EH (cell line): ENCODE measurements at places on chromosomes 6 and 20.

GRCh38 chr20:33719277-33719988 lies 677 bp downstream of the PXMP4 start:
- no peak for DNase-seq

DNA sequence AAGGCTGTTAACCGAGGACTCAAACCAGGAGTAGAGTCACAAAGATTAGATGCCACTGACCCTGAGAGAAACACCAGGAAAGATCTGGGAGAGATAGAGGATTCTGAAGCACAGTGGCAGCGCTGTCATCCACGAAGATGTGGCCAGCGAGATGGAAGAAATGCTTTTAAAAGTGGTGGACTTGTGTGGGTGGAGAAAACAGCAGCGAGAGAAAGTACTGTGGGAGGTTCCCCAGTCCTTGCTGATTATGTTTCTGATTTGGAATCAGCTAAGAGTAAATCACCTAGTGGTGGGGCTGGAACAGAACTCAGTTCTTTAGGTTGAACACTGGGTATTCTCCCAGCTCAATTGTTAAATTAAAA lies 435 bp upstream of the ZNF322 start:
- no peak for DNase-seq

DNA sequence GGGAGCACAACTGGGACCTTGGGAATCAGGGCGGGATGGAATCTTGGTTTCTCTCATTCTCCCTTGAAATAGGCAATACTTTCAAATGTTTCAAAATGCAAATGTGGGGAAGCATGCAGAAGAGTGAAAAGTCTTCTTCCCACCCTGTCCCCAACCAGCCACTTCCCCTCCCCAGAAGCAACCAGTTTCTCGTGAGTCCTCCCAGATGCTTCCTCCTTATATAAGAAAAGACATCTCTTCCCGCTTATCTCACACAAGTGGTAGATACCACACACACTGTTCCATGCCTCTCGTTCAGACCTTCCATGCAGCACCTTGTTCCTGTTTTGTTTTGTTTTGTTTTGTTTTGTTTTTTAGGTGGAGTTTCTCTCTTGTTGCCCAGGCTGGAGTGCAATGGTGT lies 25.1 kb downstream of the HCK start:
- no peak for DNase-seq

DNA sequence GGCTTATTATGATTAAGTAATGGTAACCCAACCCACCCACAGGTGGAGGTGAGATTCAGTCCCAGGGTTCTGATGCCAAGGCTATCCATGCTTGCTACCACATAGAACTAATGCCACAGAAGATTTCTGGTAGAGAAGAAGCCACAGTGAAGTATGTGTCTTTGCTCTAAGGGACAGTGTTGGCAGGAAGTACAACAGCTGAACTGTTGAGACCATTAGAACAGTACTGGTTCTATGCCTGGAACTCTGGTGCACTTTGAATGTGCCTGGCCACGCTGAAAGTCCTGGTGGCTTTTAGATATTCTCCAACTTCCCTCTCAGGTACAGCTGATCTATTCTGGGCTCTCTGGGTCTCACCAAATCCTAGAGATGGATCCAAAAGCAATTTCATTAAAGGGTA lies 7.8 kb downstream of the STX7 start:
- DNase-seq, result no peak

- no peak for DNase-seq
These were observed 82.2 kb downstream of the TRERF1 start for GRCh38 chr6:42369568-42369967.

DNA sequence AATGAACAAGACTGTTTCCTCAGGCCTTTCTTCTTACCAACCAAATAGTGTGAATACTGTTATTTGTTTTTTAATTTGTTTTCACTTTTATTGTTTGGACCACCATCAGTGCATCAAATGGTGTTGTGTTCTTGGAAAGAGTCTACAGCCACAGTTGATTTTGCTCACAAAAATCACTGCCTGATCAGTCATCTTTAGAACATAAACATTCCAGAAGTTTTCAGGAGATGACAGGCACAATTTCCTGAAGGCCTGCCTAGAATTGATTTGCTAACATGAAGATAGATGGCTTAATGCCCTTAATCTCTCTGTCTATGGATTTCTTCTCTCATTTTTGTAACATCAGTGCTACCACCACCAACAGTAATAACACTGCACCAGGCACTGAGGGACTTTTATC lies 13.5 kb downstream of the IL22RA2 start:
- peak; percentile 42 for DNase-seq

- DNase-seq, result peak; percentile 86
These were observed 536.0 kb downstream of the BCKDHB start for GRCh38 chr6:80642452-80642851.

- no peak for DNase-seq
These were observed 60.2 kb downstream of the NOL4L start for GRCh38 chr20:32524829-32525501.

DNA sequence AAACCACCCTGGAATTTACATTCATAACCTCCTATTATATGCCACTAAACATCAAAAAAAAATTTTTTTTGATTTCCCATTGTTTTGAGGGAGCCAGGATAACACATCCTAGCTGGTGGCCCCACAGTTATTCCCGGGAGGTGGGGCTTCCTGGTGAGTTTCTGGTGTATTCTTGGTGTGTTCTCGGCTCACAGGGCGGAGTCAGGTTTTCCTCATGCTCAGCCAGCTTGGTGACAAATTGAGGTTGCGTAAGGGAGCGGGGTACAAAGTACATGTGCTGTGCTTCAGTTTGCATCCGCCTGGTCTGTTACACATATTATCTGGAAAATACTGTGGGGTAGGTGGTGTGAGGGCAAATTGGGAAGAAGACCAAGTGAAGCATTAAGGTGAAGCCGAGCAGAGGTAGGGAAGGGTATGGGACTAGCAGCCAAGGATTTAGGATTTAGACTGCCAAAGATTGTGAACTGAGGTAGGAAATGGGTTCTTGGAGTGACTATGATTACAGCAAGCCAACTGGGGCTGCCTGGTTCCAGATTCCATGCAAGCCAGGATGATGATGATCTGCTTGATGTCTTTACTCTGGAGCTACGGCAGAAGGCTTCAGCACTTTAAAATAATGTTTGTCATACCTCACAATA lies 46.2 kb upstream of the EEF1A1 start:
- peak; percentile 70 for DNase-seq

DNA sequence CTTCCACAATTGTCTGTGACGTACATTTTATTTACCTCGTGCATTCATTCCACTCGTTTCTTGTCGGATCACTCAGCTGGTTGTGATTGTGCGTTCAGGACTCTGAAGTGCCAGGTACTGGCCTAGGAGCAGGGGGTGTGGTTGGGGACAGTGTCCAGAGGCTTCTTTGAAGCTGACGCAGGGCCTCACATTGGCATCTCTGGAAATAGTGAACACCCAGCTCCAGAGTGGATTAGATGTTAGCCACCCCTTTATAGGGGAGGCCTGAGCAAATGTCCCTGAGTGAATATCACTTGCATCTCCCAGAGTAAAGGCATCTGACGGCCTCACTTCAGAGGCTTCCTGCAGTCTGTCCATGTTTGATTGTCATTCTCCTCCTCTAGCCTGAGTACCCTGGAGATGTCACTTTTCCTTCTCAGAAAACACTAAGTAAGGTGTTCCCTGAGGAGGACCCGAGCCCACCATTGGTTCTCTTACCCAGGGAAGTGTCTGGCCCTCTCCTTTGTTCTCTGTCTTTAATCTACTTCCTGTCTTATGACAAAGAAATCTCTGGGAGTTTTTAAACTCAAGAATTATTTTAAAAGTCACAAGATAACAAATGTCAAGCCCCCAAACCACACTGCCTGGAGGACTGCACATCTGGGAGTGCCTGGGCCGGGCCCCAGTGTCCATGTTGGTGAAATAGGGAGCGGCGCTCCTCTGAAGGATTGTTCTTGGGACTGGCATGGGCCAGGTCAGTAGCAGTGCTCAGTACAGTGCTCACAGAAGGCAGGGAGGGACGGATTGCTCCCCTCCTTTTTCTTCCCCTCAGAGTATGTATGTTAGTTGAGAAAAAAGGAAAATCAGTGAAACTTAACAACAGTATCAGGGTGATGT lies 10.8 kb downstream of the STX16 start:
- no peak for DNase-seq

DNA sequence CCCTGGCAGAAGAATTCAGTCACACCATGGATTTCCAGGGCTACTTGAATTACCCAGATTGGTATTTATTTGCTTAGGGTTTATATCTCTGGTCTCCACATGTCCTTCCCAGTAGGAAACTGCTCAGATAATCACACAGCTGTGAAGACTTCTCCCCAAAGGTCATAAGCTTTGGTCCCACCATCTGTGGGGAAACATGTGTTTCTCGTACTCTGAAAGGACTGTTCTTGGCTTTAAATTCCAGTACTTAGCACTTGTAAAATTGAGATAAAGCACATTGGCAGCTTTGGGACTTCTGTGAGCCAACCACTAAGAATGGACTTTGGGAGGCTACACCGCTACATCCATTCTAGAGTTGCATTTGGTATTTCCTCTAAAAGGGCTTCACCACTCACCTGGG lies 205.3 kb upstream of the FOXA2 start:
- DNase-seq, result no peak

DNA sequence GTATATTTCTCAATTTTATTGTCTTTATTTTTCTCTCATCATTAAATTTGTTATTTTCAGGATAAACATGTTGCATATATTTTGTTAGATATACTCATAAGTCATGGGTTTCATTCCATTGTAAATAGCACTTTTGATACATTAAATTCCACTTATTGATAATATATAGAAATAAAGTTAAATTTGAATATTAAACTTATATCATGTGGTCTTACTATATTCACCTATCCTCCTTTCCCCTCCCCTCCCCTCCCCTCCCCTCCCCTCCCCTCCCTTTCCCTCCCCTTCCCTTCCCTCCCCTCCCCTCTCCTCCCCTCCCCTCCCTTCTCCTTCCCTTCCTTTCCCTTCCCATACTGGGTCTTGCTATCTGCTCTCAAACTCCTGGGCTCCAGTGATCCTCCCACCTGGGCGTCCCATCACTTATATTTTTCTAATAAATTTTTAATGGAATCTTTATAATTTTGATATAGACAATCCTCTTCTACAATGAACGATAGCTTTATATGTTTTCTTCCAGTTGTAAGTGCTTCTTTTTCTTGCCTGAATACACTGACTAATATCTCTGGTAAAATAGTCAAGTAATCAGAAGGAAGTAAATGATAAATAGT lies 692.4 kb downstream of the C6orf118 start:
- no peak for DNase-seq

GRCh38 chr6:117194978-117195377 lies 70.4 kb upstream of the VGLL2 start:
- DNase-seq, result no peak

DNA sequence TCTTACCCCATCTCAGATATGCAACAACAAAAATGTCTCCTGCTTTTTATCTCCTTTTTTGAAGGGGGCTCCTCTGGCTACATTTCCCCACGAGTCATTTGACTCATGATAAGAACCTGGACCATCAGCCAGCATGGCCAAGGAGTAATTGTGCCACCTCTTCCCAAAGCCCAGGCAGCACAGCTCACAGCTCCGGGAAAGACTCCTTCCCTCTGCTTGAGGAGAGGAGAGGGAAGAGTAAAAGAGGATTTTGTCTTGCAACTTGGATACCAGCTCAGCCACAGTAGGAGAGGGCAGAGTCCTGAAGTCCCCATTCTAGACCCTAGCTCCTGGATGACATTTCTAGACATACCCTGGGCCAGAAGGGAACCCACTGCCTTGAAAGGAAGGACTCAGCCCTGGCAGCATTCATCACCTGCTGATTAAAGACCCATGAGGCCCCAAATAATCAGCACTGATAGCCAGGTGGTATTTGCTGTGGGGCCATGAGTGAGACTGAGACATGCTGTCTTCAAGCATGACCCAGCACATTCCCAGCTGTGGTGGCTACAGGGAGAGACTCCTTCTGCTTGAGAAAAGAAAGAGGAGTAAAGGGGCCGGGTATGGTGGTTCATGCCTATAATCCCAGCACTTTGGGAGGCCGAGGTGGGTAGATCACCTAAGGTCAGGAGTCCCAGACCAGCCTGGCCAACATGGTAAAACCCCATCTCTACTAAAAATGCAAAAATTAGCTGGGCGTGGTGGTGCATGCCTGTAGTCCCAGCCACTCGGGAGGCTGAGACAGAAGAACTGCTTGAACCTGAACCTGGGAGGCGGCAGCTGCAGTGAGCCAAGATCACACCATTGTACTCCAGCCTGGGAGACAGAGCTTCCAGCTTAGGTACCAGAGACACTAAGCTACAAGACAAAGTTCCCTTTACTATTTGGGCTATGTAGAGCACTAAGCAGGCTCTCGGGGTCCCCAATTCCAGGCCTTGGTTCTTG lies 28.1 kb downstream of the NCOA6 start:
- DNase-seq, result no peak

DNA sequence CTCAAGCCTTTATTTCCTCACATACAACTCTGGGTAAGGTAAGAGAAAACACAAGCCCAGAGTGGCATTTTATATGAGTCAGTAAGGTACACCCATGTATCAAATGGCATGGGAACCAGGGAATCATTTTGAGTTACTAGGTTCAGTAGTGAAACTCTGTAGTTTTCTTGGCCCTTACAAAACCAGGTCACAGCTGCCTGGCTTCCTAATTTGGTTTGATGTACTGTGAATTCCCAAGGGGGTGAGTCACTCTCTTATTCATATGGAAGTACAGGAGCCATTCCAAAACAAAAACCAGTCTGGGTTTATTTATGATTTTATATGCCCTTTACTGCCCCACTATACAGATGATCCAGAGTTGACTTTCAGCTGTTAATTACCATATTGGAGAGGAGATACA lies 70.7 kb downstream of the PDE7B start:
- DNase-seq, result peak; percentile 97

DNA sequence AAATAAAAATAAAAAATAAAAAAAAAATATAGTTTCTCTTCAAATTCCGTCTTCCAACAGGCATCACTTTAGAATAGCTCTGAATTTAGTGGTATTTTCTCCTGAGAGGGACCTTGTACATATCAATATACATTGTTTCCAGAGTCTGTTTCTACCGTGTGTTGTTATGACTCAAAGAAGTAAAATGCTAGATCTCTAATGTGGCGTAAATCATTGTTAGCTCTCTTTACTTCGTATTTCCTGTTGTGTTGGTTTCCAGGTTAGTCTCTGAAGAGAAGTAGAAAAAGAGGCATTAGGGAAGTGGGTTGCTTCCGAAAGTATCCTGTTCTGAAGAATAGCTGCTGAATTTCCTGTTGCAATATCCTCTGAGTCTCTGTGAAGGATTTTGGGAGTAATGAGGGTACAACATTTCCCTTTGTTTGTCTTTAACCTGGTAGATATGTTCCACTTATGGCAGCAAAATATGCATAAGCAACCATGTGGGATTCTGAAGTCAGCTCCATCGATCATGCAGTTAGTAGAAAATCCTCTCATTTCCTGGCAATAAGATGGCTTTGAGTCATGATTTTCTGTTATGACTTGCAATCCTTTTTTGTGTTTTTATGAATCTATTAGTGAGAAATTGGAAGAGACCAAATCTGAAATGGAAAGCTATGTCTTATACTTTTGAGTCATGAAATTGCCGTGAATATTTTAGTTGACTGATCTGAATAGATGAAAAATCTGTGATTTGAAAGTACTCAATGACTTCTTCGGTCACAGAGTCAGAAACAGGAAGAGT lies 42.0 kb upstream of the MCHR2 start:
- no peak for DNase-seq

GRCh38 chr6:8006208-8006607 lies 58.0 kb downstream of the BLOC1S5 start:
- DNase-seq, result peak; percentile 65

- no peak for DNase-seq
These were observed 466.6 kb upstream of the AGPAT4 start for GRCh38 chr6:161740486-161740885.

- DNase-seq, result peak; percentile 18
These were observed 1.2 kb upstream of the PNPLA1 start for GRCh38 chr6:36268478-36269275.
